ENCODE measurements at places on chromosomes 12 and 14. TPM values are rescaled to one million over a fixed set of nuclear protein-coding genes. Genes with fewer than 3 reads are reported as not detected.

EPYC gene
- not detected for total RNA-seq

MCRS1 gene
- 34.7 TPM for total RNA-seq

POTEG gene
- total RNA-seq: not detected

TXNRD1 gene
- 115 TPM for total RNA-seq

SOAT2 gene
- total RNA-seq: 0.63 TPM

HRK gene
- total RNA-seq: 0.06 TPM
